Stimulated activated CD4-positive, alpha-beta T cell treated with anti-CD3 and anti-CD28 coated beads, Interleukin-2, amount 100 ng/mL, for 24 hours (primary cell): ENCODE measurements at places on chromosomes 6 and 20.

- DNase-seq = no peak
Observed at GRCh38 chr6:7200598-7201443, 93.1 kb downstream of the RREB1 start.

- DNase-seq = no peak
Observed at GRCh38 chr20:29689411-29690225, 1567.8 kb upstream of the DEFB115 start.

DNA sequence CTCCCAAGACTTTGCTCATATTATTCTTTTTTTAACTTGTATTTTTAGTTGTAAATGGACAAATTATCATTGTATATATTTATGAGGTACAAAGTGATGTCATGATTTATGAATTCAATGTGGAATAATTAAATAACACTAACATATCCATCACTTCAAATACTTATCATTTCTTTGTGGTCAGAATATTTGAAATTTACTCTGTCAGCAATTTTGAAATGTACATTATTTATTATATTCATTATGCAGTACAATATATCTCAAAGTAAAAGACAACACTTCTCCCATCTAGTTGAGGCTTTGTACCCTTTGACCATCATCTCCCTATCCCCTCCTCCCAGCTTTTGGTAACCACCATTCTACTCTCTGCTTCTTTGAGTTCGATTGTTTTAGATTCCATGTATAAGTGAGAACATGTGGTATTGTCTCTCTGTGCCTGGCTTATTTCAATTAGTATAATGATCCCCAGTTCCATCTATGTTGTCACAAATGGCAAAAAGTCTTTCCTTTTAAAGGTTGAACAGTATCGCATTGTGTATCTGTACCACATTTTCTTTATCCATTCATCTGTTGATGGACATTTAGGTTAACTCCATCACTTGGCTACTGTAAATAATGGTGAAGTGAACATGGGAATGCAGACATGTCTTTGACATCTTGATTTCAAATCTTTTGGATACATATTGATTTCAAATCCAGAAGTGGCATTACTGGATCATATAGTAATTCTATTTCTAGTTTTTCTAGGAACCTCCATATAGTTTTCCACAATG is 197.2 kb downstream of the KIF6 start:
- DNase-seq = no peak

- DNase-seq = no peak
Observed at GRCh38 chr6:4023240-4023639, 55.7 kb downstream of the FAM217A start.

DNA sequence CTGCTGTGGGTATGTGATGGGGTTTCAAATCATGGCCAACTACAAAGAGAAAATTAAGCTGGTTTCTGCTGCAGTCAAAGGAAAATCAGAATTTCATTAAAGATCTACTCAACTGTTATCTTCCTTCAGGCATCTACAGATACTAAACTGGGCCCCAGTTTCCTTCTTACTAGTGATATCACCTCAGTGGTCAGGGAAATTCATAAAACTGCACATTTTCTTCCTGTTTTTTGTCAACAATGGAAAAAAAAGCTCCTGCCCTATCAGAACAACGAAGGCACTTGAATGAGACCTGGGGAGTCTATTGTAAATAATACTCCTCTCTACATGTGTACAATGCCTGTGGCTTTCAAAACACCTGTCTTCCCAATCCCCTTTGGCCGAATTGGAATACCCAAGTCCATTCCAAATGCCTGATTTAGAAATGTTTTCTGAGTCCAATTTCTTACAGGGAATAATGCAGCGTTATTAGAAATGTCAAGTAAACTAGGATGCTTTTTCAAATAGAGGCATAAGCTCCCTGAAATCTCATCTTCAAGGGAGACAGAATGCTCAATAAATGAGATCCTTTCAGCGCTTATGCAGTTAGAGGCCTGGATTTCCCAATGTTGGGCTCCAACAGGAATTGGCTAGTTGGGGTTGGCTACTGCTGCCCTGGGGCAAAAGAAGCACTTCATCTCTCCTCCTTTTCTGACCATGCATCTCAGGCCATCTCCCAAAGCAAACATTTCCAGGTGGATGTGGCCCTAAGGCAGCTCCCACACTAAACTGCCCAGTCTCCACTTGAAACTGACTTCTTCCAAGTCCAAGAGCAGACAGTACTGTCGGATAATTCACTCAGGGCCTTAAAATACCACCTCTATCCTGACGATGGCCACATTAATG is 143.3 kb downstream of the NFATC2 start:
- no peak for DNase-seq

- DNase-seq = no peak
Observed at GRCh38 chr6:41222513-41222912, 5.6 kb upstream of the TREML4 start.
